Activated CD4-positive, alpha-beta T cell treated with anti-CD3 and anti-CD28 coated beads for 48 hours (primary cell): ENCODE measurements at places on chromosomes 2 and 18.

- no peak for DNase-seq
Observed at GRCh38 chr18:23683671-23684070, 5.6 kb upstream of the LAMA3 start.

DNA sequence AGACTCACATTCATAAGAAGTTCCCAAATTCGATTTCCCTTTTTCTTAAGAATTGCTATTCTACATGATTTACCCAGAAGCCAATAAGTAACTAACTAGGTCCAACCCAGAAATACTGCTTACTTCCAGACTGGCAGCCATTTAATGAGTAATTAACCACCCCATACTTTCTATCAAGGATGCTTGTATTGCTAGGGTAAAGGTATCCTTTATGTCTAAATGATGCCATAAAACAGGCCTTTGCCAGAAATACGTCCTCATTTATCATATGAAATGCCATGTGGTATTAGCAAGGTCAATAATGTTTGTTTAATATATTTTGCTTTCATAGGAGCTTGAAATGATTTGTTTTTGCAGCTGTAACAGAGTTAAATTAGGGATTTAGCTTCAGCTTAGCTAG is 56.1 kb downstream of the PLEKHM3 start:
- DNase-seq, result no peak

DNA sequence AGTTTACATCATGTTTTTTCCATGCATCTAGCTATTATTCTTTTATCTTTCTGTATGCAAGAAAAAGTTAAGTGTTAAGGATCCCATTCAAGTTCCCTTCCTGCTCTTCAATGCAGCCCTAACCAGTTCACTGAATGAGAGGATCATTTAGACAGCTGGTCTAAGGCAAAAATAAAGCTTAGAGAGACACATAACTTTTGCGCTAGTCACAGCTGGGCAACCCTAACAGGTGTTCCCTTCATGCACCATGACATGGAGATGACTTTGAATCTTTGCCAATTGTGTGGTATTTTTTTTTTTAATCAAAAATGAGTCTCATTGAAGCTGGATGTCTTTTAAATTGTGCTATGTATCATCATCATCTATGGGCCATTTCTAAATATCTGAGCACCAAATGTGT is 393.8 kb upstream of the CYRIA start:
- no peak for DNase-seq

- DNase-seq, result no peak
Observed at GRCh38 chr18:42850174-42851083, 265.1 kb downstream of the RIT2 start.

GRCh38 chr18:11736656-11737055 is 47.6 kb downstream of the GNAL start:
- no peak for DNase-seq
